ENCODE measurements at places on chromosomes 3 and 15. TPM values are rescaled to one million over a fixed set of nuclear protein-coding genes. Genes with fewer than 3 reads are reported as not detected.

NR1I2 gene
- total RNA-seq = not detected

GRIP2 gene
- total RNA-seq = 1.2 TPM

DNA sequence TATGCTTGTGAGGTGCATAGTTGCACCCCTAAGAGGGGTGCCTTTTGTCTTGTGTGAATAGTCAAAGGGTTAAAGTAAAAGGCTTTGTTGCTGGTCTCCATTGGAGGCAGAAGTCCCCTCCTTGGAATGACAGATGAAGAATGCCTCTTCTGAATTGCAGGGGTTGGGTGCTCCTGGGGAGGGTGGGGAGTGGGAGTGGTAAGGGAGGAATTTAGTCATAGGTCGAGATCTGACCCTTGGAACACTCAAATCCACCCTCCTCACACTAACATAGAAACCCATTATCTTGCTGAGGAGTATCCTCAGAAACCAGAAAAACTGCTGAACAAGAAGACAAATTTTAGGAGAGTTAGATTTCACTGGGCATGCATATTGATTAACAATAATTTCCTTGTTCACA is 4.7 kb downstream of the CTXND1 start:
- DNase-seq = no peak

DNA sequence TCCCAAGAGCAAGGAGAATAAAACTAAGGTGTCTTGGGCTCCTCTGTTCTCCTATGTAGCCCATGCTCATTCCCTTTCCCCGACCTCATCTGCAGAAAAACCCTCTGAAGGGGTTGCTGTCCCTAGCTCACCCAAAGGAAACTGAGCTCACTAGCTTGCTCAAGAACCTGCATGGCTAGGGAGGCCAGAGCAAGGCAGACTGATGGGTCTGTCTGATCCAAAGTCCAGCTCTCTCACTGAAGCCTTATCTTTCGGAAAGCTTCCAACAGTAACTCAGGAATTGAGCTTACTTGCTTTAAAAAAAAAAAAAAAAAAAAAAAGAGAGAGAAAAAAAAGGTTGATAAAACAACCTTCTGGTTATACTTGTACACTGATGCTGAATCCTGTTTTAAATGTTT is 141.4 kb upstream of the TOPAZ1 start:
- no peak for DNase-seq
